Airway epithelial cell (primary cell): ENCODE measurements at places on chromosomes 11 and 22. TPM values are rescaled to one million over a fixed set of nuclear protein-coding genes. Genes with fewer than 3 reads are reported as not detected.

The OR52A1 gene
- total RNA-seq, result not detected in 2 replicates

The TYR gene
- not detected in 2 replicates for total RNA-seq

The POU2AF1 gene
- 0.28 and 3.4 TPM in 2 replicates for total RNA-seq

The OR51B5 gene
- total RNA-seq, result not detected in 2 replicates

The FAM227A gene
- total RNA-seq, result 0.98 and 2.6 TPM in 2 replicates

The EFCAB6 gene
- 0.19 and 0.21 TPM in 2 replicates for total RNA-seq

The MUC15 gene
- 5.2 and 7.7 TPM in 2 replicates for total RNA-seq

The ADAMTS15 gene
- total RNA-seq, result 7.7 and 8.0 TPM in 2 replicates

The DUSP18 gene
- total RNA-seq, result 8.4 and 8.7 TPM in 2 replicates

The RAG2 gene
- total RNA-seq, result not detected in 2 replicates

The PYGM gene
- 0.14 and 0.79 TPM in 2 replicates for total RNA-seq

The LMNTD2 gene
- total RNA-seq, result 0.56 and 1.7 TPM in 2 replicates

The PANX3 gene
- total RNA-seq, result not detected in 2 replicates

The CRYBB2 gene
- not detected in 2 replicates for total RNA-seq

The JOSD1 gene
- total RNA-seq, result 39.9 and 62.0 TPM in 2 replicates

The CCDC87 gene
- 0.14 and 0.23 TPM in 2 replicates for total RNA-seq

The MAP6 gene
- total RNA-seq, result 0.37 and 0.49 TPM in 2 replicates

The CBX7 gene
- 0.09 and 0.21 TPM in 2 replicates for total RNA-seq

The GLYATL1 gene
- not detected in 2 replicates for total RNA-seq

The LINC01488 gene
- total RNA-seq, result not detected in 2 replicates

The YPEL1 gene
- total RNA-seq, result 0.07 TPM in 1 of 2 replicates, not detected in the other

The INTS4 gene
- total RNA-seq, result 8.2 and 14.6 TPM in 2 replicates

The SLC22A6 gene
- total RNA-seq, result not detected in 2 replicates

The GVQW3 gene
- 0.28 TPM in 2 replicates for total RNA-seq

The TMEM223 gene
- 23.5 and 27.9 TPM in 2 replicates for total RNA-seq

The GAB2 gene
- total RNA-seq, result 0.79 and 3.5 TPM in 2 replicates

The APOA5 gene
- total RNA-seq, result not detected in 2 replicates

The KMT2A gene
- 13.2 and 23.0 TPM in 2 replicates for total RNA-seq

The RAB36 gene
- 2.7 and 4.7 TPM in 2 replicates for total RNA-seq

The CLTCL1 gene
- 5.8 and 7.9 TPM in 2 replicates for total RNA-seq

The DNAJB13 gene
- total RNA-seq, result 0.14 and 0.28 TPM in 2 replicates

The MN1 gene
- 16.8 and 18.3 TPM in 2 replicates for total RNA-seq

The OR8B4 gene
- total RNA-seq, result not detected in 2 replicates

The A4GALT gene
- 17.9 and 27.7 TPM in 2 replicates for total RNA-seq

The NOX4 gene
- 1.2 and 1.3 TPM in 2 replicates for total RNA-seq

The NAALAD2 gene
- total RNA-seq, result not detected in 2 replicates

The SLC29A2 gene
- 5.9 and 8.7 TPM in 2 replicates for total RNA-seq

The CAPN5 gene
- 5.9 and 6.7 TPM in 2 replicates for total RNA-seq

The CASP5 gene
- not detected in 2 replicates for total RNA-seq

The VSIG2 gene
- 0.63 and 2.2 TPM in 2 replicates for total RNA-seq

The NEAT1 gene
- total RNA-seq, result 23.1 and 31.5 TPM in 2 replicates

The OR8A1 gene
- total RNA-seq, result not detected in 2 replicates

The KCTD14 gene
- 6.0 and 7.1 TPM in 2 replicates for total RNA-seq

The SHANK3 gene
- total RNA-seq, result 1.8 and 3.1 TPM in 2 replicates

The VPREB1 gene
- not detected in 2 replicates for total RNA-seq

The CCS gene
- total RNA-seq, result 14.5 and 22.4 TPM in 2 replicates

The OR2AG1 gene
- total RNA-seq, result not detected in 2 replicates

The TMEM191C gene
- 1.5 and 3.8 TPM in 2 replicates for total RNA-seq

The ZW10 gene
- total RNA-seq, result 14.9 and 18.4 TPM in 2 replicates

The ACER3 gene
- 6.1 and 11.9 TPM in 2 replicates for total RNA-seq

The MAML2 gene
- total RNA-seq, result 4.8 and 8.5 TPM in 2 replicates

The SMTNL1 gene
- total RNA-seq, result not detected in 2 replicates

The LGALS12 gene
- not detected in 2 replicates for total RNA-seq

The TEAD1 gene
- 20.3 and 37.2 TPM in 2 replicates for total RNA-seq

The EHF gene
- 99.6 and 160 TPM in 2 replicates for total RNA-seq

The SERPINH1 gene
- 340 and 400 TPM in 2 replicates for total RNA-seq

The BLID gene
- total RNA-seq, result 0.71 and 1.6 TPM in 2 replicates

The RRAS2 gene
- 77.7 and 79.7 TPM in 2 replicates for total RNA-seq

The OR10D3 gene
- not detected in 2 replicates for total RNA-seq
